ENCODE measurements at places on chromosomes 7 and 10.

GRCh38 chr10:91924212-91925021 lies 847 bp downstream of the BTAF1 start:
- no peak for DNase-seq

DNA sequence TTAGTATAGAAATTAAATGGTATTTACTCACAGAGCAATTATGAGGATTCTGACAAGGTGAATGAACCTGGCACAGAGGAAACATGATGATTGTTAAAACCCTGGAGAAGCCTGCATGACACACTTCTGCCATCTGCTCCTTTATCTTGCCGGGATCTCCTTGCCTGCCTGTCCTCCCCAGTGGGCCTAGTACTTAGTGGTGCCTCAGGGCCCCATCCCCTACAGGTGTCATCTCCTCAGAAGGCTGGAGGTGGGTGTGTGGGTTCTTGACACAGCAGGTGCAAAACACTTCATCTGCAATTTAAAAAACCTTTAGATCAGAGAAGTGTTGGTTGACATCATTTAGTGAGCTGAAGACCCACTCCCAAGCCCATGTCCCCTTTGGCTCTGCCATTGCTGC lies 261.2 kb downstream of the ADRA2A start:
- DNase-seq: no peak

- DNase-seq: no peak
Measured at GRCh38 chr10:101221963-101222531, 7.2 kb downstream of the LBX1 start.

DNA sequence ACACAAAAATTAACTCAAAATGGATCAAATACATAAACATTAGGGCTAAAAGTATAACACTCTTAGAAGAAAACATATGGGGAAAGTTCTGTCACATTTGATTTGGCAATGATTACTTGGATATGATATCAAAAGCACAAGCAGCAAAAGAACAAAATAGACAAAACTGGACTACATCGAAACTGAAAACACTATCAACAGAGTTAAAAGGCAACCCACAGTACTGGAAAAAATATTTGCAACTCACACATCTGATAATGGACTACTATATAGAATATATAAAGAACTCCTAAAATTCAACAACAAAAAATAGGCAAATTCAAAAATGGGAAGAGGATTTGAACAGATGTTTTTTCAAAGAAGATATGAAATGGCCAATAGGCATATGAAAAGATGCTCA lies 51.0 kb downstream of the COA1 start:
- DNase-seq: no peak

Data from CD4-positive, alpha-beta T cell (primary cell).